ENCODE measurements at places on chromosomes 6 and 20.

- DNase-seq, result no peak
Measured at GRCh38 chr20:24388828-24389380, 80.5 kb upstream of the SYNDIG1 start.

DNA sequence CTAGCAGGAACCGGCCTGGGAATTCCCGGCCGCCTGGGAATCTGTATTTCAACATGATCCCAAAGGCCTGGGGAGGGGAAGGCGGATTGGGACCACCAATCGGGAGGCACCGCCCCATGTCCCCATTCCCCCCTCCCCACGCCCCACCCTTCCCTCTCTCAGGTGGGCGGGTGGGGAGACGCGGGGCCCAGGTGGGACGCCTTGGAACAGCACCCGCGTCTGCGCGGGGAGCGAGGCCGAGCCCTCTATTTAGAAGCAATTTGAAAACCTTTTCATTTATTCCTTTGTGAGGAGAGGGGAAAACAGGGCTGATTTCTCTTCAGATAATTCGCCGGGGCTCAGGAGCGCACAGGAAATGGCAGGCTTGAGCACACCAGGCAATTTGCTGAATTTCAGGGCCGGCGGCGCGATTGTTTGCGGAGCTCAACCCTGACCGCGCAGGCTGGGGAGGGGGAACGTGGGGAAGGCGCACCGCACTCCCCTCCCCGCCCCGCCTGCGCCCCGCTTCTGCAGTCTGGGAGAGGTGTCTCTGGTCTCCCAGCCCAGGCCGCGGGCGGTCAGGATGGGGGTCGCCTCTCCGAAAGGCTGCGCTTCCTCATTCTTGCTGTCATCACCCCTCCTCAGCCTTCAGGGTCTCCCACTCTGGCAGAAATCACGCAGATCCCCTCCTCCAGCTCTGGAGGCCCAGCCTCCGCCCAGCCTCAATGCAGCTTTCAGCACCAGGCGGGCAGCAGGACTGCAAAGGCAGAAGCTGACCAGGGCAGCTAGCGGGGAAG lies 170.0 kb downstream of the GRM4 start:
- no peak for DNase-seq

GRCh38 chr6:22476811-22477390 lies 92.5 kb upstream of the HDGFL1 start:
- no peak for DNase-seq

DNA sequence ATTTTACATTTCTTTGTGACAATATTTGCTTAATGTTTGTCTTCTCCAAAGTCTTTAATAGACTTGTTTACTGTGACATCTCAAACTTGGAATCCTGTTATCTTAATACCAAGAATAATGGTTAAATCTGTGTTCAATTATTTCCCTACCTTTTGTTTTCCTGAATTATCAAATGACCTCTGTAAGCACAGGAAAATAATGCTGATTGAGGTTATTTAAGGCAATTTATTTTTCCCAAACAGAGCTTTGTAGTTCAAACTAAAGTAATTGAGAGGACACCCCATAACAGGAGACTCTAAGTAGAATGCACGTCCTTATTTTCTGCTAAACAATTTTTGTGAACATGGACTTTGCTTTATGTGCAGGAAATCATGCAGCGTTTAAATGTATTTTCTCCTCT lies 195.0 kb downstream of the BTBD3 start:
- no peak for DNase-seq

DNA sequence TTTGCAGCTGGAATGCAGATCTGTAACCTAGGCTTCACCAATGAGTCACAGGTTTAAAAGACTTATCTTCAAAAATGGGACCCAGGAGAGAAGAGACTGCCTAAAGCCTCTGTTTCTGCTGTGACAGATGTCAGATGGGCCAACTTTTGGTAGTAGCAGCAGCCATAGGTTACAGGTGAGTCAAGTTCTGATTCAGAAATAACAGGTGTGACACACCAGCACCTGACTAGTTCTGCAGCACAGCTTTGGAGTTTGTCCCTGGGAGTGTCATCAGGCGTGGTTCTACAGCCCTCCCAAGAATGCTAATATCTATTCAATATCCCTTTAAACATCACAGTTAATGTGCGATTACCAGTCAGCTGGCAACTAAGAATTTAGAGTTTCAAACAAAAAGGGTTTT lies 121.9 kb upstream of the BTN3A2 start:
- DNase-seq, result no peak

- no peak for DNase-seq
Measured at GRCh38 chr6:3648724-3649123, 102.8 kb downstream of the PXDC1 start.

DNA sequence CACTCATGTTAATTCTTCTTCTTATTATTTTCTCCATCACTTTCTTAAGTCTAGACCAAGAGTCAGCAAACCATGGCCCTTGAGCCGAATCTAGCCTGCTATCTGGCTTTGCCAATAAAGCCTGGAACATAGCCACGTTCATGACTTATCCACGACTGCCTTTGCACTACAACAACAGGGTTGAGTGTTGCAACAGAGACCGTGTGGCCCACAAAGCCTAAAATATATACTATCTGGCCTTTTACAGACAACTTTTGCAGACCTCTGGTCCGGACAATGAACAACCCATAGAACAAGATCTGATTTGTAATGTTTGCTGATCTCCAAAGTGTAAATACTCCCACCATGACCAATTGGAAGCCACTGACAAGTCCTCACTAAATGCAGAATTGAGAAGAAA lies 140.5 kb upstream of the CDYL start:
- no peak for DNase-seq

DNA sequence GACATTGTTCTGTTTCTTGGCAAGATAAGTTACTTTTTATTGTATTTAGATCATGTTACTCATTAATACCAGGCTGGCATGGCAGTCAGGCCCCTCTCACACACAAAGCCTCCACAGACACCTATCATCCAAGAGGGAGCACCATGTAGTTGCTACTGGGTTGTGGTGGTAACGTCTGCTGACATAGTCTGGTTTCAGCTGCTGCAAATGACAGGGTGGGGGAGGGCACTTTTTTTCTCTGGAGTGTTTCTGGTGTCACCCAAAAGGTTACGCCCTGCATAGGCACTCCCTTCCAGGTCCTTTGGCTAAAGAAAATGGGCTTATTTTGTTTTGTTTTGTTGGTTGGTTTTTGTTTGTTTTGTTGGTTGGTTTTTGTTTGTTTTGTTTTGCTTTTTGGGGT lies 236.4 kb upstream of the RIMS1 start:
- DNase-seq, result no peak

DNA sequence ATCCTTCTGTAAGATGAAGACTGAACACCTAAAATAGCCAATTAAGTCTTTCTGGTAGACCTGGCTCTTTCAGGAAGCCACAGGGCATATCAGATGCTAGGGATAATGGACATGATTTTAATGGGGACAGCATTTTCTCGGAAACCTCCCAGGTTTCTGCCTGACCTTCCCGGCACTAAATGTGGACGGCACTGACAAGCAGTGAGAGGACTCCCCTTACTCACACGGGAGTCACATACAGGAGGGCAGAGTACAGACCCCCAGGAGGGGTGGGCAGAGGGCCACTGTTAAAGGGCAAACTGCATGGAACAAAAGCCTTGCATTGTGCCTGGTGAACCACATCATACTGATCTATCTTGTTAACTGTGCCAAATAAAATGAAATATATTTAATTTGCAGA lies 19.9 kb downstream of the PSMG4 start:
- no peak for DNase-seq

GRCh38 chr6:154411076-154411475 lies 54.5 kb upstream of the IPCEF1 start:
- no peak for DNase-seq

GRCh38 chr20:50471231-50471630 lies 39.0 kb upstream of the PTPN1 start:
- no peak for DNase-seq

- no peak for DNase-seq
Measured at GRCh38 chr6:3915076-3915791, 66.1 kb downstream of the FAM50B start.

DNA sequence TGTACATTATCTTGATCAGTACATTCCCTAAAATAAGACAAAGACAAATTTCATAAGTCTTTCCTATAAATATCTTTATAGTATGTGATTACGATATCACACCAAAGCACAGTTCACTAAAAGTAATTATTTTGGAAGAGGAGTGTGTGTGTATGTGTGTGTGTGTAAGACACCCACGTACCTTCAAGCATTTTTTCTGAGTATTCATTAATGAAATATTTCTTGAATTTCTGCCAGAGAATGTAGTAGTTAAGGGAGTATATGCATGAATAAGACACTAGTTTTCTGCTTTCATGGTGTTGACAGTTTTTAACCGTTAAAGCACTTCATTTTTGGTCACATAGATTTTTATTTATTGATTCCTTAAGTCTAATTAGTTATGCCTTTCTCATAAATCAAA lies 36.8 kb downstream of the MANEA start:
- no peak for DNase-seq

DNA sequence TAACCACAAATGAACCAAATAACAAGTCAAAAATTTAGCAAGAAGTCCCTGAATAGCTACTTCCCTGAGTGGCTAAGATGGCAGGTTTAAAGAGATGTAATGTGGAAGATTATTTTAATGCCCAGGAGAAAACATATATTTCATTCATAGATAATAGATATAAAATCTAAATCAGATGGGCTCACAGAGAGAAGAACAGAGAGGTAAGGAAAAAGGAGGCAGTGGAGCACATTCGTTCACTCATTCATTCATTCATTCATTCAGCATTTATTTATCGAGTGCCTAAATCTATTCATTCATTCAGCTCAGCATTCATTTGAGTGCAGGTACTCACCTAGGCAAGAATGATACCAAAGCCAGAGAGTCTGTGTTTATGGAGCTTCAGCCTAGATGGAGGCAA lies 32.1 kb upstream of the IYD start:
- DNase-seq, result no peak

- DNase-seq, result no peak
Measured at GRCh38 chr6:156347656-156348055, 429.5 kb upstream of the ARID1B start.

- no peak for DNase-seq
Measured at GRCh38 chr6:23077772-23078171, 508.4 kb downstream of the HDGFL1 start.

DNA sequence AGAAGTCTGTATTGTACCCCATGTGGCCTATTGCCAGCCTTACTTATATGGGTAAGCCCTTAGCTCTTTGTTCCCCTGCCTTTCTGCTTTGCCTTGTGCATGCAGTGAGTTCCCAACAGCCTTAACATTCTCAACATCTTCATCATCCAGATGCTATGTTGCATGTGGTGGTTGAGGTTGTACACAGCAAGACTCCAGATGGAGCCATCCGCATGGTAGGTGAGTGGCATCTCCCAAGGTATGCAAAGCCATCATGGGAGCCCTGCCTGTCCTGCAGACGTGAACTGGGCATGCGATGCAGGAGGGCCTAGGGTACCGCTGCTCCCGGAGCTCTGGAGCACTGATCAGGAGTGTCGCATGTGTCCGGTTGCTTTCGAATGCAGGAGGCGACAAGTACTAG lies 16.1 kb downstream of the CEP43 start:
- no peak for DNase-seq

Data from stimulated activated CD8-positive, alpha-beta memory T cell treated with anti-CD3 and anti-CD28 coated beads, Interleukin-4, amount 100 ng/mL, for 4 hours (primary cell).